ENCODE measurements at places on chromosomes 12 and 14. TPM values are rescaled to one million over a fixed set of nuclear protein-coding genes. Genes with fewer than 3 reads are reported as not detected.

GRCh38 chr12:77439749-77440148 is 374.4 kb upstream of the E2F7 start:
- no peak for DNase-seq

GRCh38 chr14:100842799-100843198 is 16.9 kb downstream of the MEG3 start:
- DNase-seq: no peak

GRCh38 chr12:131025939-131026702 is 72.4 kb downstream of the ADGRD1 start:
- DNase-seq: no peak

DNA sequence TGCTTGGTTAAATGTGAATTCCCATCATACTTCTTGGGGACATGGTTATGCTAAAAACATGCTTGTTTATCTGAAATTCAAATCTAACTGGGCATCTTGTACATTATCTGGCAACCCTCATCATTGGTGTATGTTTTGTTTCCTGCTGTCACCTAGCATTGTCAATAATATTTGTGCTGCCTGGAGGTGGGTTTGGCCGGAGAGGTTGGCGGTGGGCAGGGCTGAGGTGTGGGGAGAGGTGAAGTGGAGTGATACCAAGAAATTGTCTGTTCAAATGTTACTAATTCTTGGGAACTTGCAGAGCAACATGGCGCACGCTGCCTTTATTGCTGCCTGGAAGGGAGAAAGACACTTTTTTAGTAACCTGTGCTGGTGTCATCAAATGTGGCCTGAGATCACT is 280.5 kb downstream of the VRK1 start:
- DNase-seq: no peak

DNA sequence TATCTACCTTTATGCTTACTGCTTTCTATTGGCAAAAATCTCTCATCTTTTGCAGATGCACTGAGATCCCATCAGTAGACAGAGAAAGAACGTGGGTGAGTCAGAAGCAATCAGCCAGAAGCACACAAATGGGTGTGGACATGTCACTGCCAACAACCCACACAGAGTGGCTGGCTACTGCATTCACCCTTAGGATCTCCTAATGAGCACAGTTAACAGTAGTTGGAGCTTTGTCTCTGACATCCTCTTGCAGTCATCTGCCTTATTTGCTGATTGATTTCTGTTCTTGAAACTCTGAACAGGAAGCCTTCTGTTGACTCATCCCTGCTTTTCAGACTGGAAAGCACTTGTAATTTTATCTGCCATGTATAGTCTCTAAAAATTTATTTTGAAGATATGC is 117.2 kb downstream of the RGS6 start:
- DNase-seq: peak; percentile 64

DNA sequence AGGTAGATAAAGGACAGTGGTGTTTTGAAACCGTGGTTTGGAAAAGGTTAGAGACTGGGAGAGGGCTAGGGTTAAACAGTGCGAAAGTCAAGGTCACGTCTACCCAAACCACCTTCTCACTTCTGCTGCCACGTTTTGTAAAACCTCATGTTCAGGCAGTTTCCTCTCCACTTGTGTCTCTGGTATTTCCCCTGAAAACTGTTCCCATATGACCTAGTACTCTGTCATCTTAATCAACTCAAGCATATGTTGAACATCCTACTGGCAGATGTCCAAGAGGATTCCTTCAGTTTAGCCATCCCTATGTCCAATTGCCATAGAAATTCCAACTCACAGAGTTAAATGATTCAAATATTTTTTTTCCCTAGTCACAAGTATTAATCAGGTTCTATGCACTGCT is 17.4 kb downstream of the CLEC4C start:
- no peak for DNase-seq

- DNase-seq: peak; percentile 67
Observed at GRCh38 chr12:54364413-54364812, at the start of gene GPR84. TSS of gene GPR84 (minus strand) at chr12:54364486. CDS start at chr12:54363851, 635 bp downstream.

- no peak for DNase-seq
Observed at GRCh38 chr12:114041590-114041989, 75.5 kb upstream of the RBM19 start.

DNA sequence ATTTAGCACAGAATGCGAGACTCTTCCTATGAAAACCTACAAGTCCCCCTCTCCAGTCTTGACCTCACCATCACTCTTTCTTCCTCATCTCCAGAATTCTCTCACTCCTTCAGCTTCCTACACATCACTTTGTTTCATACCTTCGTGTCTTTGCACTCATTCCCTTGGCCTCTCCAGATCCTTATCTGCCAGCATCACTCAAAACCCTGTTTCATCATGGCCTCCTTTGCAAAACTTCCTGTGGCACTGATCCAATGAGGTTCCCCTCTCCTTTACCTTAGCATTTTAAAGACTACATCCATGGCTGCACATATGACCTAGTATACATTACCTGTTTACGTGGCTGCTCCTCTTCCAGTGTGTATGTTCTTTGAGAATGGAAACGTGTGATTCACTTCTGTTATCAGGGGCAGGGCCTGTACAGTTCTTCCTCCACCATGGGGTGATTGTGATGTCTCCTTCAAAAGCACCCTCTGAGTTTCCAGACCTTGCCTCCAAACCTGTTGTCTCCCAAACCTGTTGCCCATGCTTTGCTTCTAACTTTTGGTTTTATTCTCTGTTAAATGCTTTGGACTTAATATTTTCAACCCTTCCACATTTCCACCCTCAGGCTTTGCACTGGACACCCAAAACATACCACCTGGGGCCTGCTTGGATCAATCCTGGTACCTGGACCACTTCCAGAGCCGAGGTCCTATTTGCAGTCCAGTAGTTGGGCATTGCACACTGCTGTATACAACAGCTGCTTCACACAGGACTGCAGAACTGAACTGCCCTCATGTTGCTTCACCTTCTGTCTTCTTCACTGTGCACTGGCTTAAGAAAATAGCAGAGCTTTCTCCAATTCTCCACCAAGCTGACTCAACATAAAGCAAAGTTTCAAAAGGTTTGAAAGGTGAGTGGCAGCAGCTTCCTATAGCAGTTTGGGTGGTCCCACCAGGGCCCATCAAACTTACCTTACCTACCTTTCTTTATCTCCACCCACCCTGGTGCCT is 131.7 kb downstream of the LLPH start:
- DNase-seq: no peak

GRCh38 chr14:87901236-87901635 is 91.7 kb downstream of the GALC start:
- DNase-seq: no peak

DNA sequence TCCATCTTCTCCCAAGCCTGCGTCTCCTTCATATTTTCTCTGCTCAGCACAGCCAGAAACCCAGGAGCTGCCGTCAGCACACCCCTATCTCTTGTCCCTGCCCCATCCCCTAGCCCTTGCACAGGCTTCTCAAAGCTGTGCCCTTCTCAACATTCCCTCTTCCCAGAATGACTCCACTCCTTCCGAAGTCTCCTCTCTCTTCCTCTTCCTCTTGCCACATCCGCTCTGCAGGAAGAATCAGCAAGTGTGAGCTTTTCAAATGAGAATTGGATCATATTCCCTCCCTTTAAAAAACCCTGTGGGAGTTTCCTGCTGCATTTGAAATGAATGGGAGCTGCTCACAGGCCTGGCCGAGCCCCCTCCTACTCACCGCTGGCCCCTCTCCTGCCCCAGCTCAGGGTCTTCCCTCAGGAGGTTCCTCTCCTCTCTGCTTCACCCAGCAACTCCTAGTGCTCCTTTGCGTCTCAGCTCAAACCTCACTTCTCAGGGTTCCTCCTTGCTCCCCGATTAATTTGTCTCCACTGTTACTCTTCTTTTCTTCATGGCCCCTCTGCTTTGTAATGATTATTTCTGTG is 528.5 kb upstream of the CCDC196 start:
- DNase-seq: no peak

GRCh38 chr12:49342914-49343731 is 3.6 kb upstream of the DNAJC22 start:
- DNase-seq: no peak

GRCh38 chr14:59845245-59845644 is 25.3 kb downstream of the RTN1 start:
- DNase-seq: no peak

DNA sequence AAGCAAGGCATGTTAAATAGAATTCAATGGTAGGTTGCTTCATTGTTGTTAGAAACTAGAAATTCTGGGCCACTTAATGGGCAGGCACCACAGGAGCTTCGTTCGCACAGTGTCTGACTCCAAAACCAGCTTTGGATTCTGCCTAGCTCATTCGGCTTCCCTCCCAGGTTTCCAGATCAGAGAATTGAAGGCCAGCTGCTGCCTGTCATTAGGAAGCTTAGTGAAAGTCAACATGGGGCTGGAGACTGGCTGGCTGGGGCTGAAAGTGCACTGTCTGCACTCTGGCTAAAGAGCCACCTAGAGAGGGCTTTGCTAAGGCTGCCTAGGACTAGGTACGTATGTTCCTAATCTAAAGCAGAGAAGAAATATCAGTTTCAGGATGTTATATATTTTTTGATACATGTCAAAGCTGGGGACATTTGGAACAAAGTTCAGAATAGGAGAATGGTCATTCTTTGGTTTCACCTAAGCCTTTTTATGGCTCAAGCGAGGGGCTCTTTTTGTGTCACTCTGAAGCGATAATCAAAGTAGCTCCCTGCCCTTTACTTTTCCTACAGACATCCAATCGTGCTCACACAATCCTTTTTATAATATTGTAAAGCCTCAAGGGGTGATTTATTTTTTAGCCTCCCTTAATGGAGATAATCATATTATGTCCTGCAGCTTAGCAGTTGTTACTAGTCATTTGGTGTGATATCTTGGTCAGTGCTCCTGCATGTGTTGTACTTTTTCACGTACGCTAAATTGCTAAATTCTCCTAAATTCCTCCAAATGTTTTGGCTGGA is 238.5 kb upstream of the NAV3 start:
- no peak for DNase-seq

DNA sequence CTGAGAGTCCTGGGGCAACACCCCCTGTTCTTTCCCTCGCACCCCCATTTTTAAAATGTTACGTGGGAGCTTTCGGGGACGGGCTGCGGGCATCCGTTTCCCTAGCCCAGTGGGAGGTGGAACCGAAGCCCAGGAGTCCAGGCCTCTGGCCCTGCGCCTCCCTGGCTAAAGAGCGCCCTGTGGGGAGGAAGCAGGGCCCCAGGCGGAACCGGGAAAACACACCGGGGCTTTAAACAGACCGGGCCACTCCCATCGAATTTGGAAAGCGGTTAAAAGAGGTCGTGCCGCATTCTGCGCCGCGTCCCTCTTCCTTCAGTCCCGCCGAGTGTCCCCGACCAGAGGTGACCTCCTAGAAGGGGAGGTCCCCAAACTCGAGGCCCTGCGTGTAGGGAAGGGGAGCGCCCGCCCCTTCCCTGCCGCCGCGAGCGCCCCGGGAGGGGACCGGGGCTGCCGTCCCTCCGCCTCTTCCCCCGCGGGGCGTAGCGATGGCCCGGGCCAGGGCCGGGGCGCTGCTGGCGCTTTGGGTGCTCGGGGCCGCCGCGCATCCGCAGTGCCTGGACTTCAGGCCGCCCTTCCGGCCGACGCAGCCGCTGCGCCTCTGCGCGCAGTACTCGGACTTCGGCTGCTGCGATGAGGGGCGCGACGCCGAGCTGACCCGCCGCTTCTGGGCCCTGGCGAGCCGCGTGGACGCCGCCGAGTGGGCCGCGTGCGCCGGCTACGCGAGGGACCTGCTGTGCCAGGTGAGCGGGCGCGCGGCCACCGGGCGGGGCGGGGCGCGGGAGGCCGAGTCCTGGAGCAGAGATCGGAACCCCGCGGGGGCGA is at the start of gene HHIPL1:
Gene HHIPL1 (plus strand): TSS at position 407 of the 822 bp plus-strand sequence. CDS start 79 bp downstream, at position 486.
- DNase-seq: no peak

DNA sequence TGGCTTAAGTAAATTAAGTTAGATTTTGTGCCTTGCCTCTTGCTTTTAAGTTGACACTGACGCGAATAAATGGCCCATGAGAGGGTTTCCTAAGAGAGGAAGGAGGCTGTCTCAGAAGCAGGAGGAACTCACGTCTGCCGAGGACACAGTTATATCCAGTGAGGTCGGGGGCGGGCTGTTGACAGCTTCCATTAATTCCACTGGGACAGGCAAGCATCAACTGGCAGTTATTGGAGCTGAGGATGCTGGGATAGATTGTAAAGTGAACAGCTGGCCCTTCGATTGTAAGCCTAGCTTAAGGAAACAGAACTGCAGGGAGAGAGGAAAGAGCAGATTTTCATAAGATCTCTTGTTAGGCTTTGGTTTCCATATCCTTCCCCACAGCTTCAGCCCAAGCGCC is 399.2 kb downstream of the IPO8 start:
- DNase-seq: no peak

- no peak for DNase-seq
Observed at GRCh38 chr12:25842254-25842653, 116.2 kb upstream of the RASSF8 start.

NXPH4 gene
- 0.26 TPM for total RNA-seq

ACOT6 gene
- not detected for total RNA-seq

TSPAN11 gene
- total RNA-seq: 0.05 TPM

KCNC2 gene
- not detected for total RNA-seq

MMP19 gene
- not detected for total RNA-seq

TPPP2 gene
- not detected for total RNA-seq

RTL1 gene
- total RNA-seq: not detected

KRT6A gene
- not detected for total RNA-seq
